ENCODE measurements at places on chromosomes 7 and 10.

DNA sequence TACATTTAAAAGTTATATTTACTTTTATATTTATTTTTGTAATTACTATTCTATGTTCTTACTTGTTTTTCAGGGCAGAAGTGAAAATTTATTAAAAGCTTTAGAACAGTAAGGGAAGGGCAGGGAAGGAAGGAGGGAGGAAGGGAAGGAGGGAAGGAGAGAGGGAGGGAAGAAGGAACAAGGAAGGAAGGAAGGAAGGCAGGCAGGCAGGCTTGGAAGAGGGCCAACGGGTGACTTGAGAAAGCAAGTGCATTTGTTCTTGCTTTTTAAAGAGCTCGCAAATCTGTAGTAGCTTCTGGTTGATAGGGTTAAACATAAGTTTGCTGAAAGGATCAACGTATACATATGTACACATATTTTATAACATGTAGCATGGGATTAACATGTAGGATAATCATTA, 725.3 kb upstream of the FZD8 start:
- no peak for DNase-seq

DNA sequence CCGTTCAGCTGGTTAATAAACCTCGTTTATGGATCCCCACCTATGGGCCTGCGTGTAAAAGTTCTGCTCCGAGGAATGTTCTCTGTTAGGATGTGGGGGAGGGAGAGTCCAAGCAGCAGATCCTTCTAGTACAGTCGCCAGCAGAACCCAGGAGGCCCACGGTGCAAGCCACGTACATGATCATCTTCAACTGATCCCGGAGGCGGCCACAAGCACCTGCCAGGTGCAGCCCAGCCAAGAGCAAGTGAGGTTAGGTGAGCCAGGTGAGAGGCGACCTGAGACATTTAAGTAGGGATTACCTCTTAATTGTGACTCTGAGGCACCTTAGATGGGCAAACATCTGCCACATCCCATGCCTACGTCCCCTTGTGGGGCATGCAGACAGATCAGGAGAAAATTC, 18.0 kb upstream of the FGFR2 start:
- DNase-seq: no peak

DNA sequence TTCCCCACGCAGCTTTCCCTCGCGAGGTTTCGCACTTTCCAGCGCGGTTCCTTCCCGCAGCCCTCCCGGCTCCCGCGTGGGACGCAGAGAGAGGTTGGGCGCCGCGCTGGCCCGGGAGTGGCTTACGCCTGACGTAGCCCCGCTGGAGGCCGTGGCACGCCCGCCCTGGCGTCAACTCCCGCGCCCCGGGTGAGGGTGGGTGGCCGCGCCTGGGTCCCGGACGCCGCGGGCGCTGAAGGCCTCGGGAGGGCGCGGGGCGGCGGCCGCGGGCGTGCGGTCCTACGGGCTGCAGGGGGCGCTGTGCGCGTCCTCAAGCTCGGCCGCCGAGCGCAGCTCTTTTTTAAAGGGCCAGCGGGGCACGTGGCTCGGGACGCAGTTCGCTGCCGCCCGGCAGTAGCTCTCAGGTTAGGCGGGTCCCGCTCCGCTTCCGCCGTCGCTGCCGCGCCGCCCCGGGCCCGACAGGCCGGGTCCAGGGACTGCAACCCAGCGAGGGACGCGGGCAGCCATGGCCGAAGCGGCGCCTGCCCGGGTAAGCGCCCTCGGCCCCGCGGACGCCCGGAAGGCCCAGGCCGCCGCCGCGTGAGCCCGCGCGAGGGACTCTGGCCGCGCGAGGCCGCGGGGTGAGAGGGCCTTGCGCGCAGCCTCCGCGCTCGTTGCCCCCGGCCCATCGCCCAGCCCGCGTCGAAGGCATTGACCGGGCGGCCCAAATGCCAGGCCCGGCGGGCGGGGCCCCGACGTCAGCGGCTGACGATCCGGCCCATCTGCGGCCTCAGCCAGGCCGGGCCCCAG, at the start of gene ZNF783:
Gene ZNF783 (plus strand): TSS at position 368 of the 789 bp plus-strand sequence. CDS start 138 bp downstream, at position 506.
- peak; percentile 81 for DNase-seq

- no peak for DNase-seq
Observed at GRCh38 chr10:59382831-59383295, 20.5 kb upstream of the FAM13C start.

DNA sequence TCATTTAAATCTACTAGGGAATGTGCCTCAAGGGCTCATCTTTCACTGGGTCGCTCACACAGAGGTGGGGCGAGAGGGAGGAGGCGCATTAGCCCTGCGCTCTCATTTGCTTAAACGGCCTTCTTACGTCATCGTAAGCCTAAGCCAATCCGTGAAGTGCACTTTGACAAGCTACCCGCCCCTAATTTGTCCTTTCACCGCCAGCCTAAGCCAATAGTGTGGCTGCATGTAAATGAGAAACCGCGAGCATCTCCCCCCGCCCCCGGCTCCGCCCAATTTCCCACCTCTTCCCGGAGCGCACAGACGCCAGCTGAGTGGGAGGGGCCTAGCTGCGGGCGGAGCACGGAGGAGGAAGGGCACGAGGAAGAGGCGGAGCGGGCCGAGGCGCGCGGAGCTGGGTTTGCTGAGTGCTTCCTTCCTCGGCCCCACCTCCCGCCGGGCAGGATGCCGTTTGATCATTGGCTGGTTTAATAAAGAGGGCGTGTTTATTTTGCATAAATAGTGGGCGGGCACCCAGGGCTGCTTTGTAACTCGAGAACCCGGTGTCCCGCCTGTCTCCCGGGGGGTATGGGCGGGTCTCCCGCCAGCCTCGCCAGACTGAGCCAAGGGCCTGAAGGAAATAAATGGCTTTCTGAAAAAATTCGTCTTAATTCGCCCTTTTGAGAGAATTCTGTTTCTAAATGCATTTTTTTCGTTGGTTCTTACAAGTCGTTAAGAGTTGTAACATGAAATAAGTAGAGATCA, 289.6 kb upstream of the NFE2L3 start:
- peak; percentile 96 for DNase-seq

- no peak for DNase-seq
Observed at GRCh38 chr7:41328131-41328530, 374.8 kb downstream of the INHBA start.

GRCh38 chr10:125011171-125011925, 69.4 kb downstream of the ZRANB1 start:
- no peak for DNase-seq

DNA sequence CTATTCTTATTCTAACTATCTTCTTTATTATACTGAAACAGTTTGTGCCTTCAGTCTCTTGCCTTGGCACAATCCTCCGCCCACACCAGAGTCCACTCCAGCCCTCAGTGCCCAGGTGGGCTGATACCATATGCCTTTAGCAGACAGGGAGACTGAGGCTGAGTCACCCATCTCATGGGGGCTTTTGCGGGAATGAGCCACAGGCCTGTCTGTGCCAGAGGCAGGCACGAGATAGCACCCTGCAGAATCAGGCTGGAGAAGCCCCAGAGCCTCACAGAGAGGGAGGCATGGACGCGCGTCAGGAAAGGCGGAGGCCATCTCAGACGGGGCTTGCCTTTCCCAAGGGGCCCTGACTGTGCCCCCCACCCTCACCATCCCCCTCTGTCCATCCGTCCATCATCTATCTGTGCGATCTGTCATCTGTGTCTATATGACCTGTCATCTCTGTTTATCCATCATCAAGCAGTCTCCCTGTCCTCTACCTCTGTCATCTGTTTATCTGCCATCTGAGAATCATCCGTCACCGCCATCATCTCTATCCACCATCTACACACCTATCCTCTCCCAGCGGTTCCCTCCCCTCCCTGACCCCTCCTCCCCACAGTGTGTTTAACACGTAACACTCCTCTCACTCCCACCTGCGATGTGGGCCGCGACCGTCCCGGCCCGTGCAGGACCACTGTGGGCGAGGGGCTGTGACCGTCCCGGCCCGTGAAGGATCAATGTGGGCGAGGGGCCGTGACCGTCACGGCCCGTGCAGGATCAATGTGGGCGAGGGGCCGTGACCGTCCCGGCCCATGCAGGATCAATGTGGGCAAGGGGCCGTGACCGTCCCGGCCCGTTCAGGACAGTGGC, 7.3 kb upstream of the ADAP1 start:
- DNase-seq: no peak

- DNase-seq: no peak
Observed at GRCh38 chr7:11213266-11213665, 239.6 kb downstream of the PHF14 start.

DNA sequence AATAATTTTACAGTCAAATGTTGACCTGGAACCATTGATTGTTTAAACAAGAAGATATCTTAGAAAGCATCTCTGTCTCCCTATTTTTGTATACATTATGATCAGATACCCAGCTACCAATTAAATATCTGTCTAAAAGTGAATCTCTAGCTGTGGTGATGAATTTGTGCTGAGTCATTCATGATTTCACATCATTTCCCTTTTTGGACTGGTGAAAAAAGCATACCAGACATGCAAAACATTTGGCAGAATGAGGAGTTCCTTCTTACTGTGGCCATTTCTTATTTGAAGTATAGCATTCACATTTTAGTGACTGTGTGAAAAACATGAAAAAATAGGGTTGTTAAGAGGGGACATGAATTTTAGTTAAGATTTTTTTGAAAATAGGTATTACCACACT, 98.0 kb upstream of the GATA3 start:
- peak; percentile 53 for DNase-seq

DNA sequence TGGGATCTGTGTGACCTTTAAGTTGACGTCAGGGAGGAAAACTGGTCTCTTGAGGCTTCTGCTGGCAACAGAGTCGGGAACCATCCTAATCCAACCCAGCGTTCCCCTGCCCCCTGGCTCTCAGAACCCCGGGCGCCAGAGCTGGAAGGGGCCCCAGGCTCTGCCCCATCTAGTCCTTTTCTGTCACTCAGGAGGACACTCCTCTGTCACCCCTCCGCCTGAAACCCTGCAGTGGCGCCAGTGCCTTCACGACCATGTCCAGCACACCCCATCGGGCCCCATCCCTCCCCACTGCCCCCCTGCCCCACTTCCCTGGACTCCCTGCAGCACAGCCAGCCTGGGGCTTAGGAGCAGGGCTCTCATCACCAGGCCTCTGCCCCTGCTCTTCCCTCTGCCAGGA, 39.1 kb downstream of the COL13A1 start:
- DNase-seq: no peak

DNA sequence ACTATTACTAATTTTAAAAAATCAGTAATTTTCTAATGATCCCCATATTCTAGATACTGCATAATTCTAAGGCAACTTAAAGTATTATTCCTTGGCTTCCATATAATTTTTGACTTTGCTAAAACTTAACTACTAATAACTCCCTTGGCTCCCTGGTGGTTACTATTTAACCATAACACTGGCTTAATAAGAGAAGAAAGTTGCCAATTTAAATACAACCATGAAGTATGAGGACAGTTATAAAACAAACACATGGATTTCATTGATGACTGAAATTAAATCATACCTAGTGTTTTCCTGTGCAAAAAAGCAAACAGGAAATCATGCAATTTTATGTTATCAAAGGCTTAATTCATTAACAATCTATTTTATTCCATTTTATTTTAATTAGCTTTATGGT, 1073.9 kb downstream of the GRM8 start:
- no peak for DNase-seq

DNA sequence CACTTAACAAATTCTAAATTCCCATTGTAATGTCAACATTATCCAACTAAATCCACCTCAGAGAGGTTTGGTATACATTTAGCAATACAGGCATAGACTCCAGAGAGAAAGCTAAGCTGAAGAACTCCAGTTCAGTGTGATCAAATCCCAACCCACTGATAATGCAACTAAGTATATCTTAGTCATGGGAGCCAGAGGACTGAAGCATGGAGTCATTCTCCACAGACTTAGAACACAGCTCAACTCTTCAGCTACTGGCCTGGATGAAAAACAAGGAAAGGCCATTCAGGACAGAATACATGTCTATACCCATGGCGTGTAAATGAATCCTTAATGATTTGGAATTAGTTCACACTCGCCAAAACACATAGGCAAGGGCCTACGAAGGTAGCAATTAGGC, 27.9 kb downstream of the NOC3L start:
- no peak for DNase-seq

DNA sequence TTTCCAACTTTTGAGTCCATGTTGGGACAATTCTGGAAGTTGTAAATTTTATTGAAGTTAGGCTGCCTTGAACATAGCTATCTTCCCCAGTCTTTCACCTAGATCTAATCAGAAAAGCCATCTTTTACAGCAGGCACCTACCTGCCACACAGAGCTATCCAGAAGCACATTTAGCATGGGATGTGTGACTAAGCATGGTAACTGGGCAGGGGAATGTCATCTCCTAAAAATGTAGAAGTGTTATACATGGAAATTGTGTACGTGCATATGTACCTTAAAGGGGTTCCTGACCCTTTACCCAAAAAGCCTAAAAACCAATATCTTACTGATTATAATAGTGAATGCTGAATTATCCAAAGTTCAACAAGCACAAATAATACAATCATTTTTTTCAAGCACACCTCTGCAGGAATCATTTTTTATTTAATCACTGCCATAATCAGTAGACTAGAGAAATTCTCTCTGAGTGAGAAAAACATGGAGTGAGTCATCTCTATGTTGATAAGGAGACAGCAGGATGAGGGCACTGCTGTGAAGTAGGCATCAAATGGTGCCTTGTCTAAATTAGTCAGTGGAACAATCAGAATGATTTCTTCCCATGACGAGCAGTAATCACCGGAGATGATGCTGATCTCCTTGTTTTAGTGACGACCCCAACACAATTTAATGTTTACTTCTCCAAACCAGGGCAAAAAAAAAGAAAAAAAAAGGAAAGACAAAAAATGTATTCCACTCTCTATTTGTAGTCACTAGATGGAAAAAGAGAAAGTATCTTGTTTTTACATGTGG, 75.9 kb downstream of the SORBS1 start:
- no peak for DNase-seq

DNA sequence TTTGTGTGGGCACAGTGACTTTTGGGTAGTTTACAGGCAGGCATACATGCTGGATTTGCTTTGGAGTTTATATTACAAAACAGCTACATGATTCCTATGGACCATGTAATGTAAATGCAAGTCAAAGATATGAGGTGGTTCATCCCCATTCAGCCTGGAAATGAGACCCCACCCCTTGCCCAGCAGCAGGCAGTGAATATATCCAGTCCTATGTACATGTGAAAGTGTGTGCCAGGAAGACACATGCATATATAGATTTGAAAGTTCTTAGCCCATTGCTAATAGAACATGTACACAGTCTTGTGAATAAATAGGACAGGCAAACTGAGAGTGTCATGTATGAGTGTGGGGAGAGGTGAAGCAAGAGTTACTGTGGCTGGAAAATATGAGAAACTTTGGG, 65.3 kb downstream of the FZD1 start:
- no peak for DNase-seq

DNA sequence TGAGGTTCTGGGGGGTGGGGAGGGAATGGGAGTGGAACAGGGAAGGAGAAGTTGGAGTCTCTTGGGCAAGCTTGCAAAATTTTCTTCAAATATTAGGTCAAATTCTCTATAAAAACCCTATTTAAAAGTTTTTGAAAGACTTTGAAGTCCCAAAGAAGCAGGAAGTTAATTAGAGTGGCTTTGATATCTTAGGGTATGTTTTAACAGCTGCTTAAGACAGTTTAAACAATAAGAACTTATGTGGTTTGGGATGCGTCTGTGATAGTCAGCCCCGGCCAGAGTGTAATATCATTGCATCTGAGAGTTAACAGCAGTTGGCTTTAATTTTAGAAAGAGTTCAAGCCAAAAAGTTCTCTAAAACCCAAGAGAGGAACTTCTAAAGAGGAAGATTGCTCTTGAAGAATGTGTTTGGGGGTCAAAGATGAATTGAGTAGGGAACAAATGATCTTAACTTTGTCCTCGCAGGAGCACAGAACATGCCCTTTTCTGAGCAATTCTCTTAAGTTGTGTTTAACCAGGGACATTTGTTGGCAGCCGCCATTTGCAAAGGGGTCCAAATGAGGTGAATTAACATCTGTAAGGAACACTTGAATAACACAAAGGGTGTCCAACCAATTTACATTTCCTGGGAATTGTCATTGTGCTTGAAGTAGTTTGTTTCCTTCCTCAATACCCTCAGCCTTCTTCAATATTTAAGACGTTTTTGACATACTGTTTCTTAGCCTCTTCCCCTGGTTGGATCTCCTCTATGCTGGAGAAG, 182.4 kb downstream of the PTEN start:
- no peak for DNase-seq
